ENCODE measurements at places on chromosomes 5 and 9.

- no peak for DNase-seq
These were observed 31.0 kb upstream of the ALDH1B1 start for GRCh38 chr9:38361473-38361850.

GRCh38 chr5:55160493-55161209 lies 680 bp downstream of the GPX8 start:
- DNase-seq = peak; percentile 52

DNA sequence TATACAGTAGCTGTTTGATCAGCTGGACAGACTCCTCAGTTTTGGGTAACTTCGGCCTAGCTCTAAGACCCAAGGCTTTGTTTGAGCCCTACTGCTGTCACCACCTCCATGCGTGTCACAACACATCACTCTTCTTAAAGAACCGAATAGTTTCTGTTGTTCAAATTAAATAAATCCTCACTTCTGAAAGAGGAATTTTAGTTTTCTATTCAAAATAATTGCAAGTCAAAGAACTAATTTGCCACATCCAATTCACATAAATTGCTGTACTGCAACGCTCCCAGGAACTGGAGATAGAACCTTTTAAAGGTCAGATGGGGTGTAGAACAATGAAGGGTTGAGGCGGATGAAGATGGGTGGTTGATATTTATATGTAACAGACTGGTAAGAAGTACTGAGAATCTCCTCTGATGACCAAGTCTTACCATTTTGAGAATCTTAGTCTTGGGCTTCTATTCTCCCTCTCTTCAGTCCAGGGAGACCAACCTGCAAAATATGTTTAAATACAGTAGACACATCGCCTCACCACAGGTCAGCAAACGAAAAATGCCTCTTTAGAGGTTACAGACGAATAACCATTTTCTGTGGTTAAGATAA lies 1.6 kb downstream of the NREP start:
- DNase-seq = no peak

GRCh38 chr9:123368536-123369153 lies 12.6 kb downstream of the CRB2 start:
- no peak for DNase-seq

GRCh38 chr5:143524338-143524945 lies 121.0 kb upstream of the NR3C1 start:
- no peak for DNase-seq

DNA sequence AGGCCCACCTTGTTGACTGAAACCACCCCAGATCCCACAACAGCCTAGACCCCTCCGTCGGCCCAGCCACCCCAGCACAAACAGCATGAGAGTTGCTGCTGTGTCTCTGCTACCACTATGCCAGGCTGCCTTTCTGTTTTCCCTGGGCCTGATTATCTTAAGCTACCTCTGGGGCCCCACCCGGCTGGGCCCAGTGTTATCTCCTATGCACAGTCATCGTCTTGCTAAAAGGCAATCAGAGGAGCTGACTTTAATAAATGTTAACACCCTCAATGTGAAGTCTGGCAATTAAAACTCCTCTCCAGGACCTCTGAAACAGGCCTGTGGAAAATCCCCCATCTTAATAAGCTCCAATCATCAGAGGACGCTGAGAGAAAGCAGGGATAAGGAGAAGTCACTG lies 144.9 kb downstream of the FAM114A2 start:
- no peak for DNase-seq

- DNase-seq = no peak
These were observed 220.3 kb upstream of the IER5L start for GRCh38 chr9:129398101-129398960.

DNA sequence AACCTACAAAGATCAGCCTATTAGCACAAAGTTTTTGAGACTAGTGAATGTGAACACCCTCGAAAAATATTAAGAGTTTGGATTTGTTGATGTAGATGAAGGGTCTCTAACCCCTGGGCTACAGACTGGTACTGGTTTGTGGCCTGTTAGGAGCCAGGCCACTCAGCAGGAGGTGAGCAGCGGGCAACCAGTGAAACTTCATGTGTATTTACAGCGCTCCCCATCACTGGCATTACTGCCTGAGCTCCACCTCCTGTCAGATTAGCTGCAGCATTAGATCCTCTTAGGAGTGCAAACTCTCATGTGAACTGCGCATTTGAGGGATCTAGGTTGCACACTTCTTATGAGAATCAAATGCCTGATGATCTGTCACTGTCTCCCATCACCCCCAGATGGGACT lies 11.2 kb upstream of the PAM start:
- DNase-seq = no peak

- no peak for DNase-seq
These were observed 19.7 kb upstream of the LRRC70 start for GRCh38 chr5:62558941-62559340.

DNA sequence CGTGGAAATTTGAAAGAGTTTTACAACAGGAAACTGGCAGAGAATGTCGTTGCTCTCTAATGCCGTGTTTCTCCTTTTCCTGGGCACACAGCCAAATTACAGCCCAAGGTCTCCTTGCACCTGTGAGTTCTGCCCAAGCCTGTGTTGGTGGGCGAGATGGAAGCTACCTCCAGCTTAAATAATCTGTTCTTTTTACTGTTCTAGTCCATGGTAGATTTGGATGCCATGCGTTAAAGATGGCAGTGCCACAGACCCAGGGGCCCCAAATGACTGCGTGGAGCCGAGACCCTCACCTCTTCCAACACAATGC lies 92.6 kb upstream of the IRX4 start:
- no peak for DNase-seq

DNA sequence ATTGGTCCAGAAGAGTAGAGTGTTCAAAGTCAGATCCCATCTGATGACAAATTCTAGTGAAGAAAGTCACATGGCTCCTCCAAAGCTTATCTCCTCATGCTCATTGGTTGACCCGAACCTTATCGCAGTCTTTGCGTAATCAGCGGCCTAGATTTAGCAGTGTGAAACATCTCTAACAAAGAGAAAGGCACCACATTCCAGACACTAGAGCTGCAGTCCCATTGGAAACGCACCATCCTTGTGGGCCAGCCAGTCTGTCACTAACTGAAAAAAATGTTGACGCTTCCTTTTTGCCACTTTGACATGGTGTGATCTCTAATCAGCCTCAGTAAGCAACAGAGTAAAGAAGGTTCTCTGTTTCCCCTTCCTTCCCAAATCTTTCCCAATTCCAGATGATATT lies 458.0 kb upstream of the WWC1 start:
- no peak for DNase-seq

DNA sequence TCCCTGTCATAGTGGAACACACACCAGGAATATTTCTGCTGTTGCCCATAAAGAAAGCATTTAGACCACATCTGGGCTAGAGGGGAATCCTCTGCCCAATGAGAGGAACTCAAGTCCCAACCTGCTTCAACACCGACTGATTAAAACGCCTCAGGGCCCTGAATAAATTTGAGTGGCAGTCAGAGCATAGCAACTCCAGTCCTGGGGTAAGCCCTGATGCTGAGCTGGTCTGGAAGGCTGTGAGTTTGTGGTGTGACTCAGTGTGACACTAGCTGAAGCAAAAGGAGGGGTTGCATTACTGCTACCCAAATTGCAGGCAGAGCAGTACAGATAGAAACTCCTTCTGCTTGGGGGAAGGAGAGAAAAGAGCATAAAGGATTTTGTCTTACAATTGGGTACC lies 148.3 kb downstream of the PRDM9 start:
- no peak for DNase-seq

- DNase-seq = no peak
These were observed 91.5 kb upstream of the TUT7 start for GRCh38 chr9:86445671-86446070.

GRCh38 chr5:21594566-21594965 lies 1258.6 kb downstream of the CDH12 start:
- no peak for DNase-seq

- DNase-seq = no peak
These were observed 439.2 kb downstream of the NTRK2 start for GRCh38 chr9:85108746-85109145.

GRCh38 chr9:125861405-125862058 lies 114.4 kb downstream of the PBX3 start:
- DNase-seq = no peak

- DNase-seq = no peak
These were observed 172.2 kb upstream of the MEF2C start for GRCh38 chr5:89055015-89055694.

GRCh38 chr9:86057491-86057890 lies 41.9 kb downstream of the GOLM1 start:
- DNase-seq = no peak

GRCh38 chr5:158861366-158861765 lies 238.3 kb downstream of the EBF1 start:
- DNase-seq = no peak

GRCh38 chr5:76810236-76810635 lies 8.6 kb upstream of the F2RL1 start:
- DNase-seq = no peak

- no peak for DNase-seq
These were observed 132.7 kb downstream of the MAPKAP1 start for GRCh38 chr9:125574126-125574877.

- no peak for DNase-seq
These were observed 261.2 kb downstream of the GADD45G start for GRCh38 chr9:89865981-89866380.

All from ecto neural progenitor cell (in vitro differentiated cells).